Esophagus muscularis mucosa (tissue), 4 donors: ENCODE measurements at places on chromosomes 1 and 21. TPM values are rescaled to one million over a fixed set of nuclear protein-coding genes. Genes with fewer than 3 reads are reported as not detected.

Gene AMY1B
- 0.17 TPM for total RNA-seq

DNA sequence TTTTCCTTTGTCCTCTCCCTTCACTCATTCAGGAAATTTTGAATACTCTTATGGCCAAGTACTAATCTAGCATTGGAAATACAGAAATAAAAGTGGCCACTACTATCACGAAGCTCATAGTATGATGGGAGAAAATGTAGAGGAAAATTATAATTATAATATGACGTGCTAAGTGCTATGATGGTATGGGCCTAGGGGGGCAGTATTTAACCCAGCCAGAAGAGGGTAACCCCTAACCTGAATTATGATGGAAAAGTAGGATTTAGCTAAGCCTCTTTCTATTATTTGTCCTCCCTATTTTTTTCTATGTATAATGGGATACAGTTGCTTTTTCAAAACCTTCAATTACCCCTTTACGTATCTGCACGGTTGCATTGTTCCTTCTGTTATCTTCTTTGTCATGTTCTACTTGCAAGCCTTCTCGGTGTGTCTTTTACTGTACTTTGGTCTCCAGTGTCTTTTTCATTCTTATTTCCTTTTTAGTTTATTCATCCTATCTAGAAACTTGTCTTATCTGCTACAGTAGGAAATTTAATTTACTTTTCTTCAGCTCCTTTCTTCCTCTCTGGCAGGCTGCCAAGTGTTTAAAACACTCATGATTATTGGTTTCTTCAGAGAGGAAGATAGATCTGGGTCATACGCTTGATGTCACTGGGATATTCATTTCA is 88.8 kb upstream of the GPR52 start:
- DNase-seq: no peak

DNA sequence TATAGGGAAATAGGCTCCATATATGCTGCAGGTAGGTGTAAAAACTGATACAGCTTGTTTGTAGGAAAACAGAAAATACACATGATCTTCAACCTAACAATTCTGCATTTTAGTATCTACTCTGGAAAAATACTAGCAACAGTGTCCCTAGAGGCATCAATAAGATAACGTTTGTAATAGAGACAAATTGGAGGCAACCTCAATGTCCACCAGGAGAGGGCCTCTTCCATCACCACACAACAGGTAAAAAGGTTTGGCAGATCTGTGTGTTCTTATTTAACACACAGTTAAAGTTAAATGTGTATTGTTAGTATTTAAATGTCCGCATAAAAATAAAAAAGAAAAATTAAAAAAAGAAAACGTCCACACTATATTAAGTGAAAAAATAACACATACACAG is 5.4 kb downstream of the EIF2D start:
- DNase-seq: no peak

GRCh38 chr1:162110910-162111309 is 41.4 kb downstream of the NOS1AP start:
- no peak for DNase-seq

DNA sequence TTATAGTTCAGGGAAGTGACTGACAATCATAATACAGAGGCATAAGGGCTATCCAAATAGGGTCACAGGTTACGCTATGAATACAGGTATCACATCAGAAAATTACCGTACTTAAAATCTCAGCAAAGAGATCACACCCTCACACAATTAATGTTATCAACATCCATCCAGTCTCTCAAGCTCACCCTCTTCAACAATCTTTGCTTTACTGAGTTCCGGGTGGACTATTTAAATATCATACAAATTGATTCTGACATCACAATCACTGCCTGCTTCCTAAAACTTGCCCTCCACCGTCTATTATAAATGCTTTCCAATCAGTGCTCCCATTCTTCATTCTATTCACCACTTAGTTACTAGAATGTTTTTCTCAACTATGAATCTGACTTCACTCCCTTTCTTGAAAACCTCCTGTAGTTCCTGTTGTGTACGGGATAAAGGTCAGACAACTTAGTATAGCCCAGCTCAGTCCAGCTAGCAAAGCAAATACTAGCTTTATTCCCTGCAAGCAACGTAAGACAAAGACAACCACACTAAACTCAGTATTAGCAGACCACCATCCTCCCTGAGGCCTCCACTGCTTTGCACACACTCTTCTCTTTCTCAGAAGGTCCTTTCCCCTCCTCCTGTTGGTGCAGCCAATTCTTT is 398.7 kb downstream of the SMYD3 start:
- DNase-seq: no peak

DNA sequence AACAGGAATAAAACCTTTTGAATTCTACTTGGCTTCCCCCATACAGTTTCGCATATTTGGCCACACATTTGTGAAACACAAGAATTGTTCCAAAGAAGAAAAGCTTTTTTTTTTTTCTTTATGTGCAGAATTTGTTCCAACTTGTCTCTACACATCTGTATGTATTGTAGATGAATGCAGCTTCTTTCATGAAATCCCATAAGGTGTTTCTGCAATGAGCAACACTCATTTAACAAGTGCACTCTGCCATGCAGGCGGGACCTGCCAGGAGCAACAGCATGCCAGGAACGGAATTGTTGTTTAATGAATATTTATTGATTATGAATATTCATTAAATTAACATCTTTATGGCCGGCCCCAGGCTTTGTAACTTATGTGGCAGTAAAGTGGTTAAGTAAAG is 1075.0 kb downstream of the TTLL7 start:
- no peak for DNase-seq

DNA sequence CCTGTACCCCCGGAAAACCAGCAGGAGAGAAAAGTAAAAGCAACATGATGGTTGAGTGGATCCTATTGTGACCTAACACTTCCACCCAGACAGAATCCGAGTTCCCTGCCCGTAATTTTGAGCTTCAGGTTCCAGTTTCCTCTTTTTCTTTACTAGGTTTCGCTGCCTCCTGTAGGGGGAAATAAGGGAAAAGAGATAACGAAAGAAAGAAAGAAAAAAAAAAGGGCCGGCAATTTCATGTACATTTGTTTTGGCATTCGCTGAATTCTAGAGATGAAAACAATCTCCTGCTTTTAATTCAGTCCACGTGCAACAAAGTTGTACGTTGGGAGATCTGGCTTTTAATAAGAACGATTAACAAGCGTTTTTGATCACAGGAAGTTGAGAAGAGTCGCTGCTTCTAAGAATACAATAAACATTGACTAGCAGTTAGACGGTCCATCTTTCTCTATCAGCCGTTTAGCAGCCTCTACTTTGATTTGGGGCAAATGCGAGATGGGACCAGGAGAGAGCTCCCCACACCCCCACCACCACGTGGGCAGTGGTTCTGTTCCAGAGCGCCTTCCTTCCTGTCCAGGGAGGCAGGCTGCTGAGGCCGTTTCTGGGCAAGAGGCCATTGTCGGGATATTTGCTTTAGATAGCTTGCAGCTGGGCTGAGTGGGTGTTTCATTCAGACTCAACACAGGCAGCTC is 155.9 kb upstream of the RUNX1 start:
- no peak for DNase-seq

GRCh38 chr1:19333587-19334354 is 21.6 kb downstream of the SLC66A1 start:
- no peak for DNase-seq

DNA sequence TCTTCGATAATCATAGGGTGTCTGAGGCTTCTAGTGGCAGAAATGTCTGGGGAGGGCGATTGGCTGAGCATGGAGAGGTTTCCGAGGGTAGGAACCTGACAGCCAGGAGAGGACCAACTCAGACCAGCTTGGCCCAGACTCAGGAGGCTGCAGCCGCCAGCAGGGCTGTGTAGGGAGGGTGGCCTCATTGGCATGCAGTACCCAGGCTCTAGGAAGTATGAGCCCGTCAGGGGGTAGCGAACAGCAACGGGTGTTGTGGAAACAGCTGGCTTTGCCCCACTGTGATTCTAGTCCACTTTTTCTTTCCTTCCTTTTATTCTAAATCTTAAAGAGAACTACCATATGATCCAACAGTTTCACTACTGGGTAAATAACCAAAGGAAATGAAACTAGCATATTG is 103.3 kb downstream of the DIRAS3 start:
- DNase-seq: no peak

DNA sequence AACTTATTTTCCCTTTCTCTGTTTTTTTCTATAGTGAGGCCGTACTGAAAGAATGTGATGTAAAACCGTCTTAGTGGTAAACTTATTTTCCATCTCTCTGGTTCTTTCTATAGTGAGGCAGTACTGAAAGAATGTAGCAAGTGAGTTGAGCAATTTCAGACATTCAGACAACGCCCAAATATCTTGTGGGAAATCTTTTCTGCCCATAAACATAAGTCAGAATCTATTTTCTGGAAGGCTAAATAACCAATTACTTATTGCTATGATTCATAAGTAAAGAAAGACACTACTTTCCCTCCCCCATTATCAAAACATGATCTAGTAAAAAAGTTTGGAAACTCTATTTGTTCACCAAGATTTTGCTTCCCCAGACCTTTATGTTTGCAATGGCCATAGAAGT is 18.8 kb upstream of the SCCPDH start:
- DNase-seq: no peak

DNA sequence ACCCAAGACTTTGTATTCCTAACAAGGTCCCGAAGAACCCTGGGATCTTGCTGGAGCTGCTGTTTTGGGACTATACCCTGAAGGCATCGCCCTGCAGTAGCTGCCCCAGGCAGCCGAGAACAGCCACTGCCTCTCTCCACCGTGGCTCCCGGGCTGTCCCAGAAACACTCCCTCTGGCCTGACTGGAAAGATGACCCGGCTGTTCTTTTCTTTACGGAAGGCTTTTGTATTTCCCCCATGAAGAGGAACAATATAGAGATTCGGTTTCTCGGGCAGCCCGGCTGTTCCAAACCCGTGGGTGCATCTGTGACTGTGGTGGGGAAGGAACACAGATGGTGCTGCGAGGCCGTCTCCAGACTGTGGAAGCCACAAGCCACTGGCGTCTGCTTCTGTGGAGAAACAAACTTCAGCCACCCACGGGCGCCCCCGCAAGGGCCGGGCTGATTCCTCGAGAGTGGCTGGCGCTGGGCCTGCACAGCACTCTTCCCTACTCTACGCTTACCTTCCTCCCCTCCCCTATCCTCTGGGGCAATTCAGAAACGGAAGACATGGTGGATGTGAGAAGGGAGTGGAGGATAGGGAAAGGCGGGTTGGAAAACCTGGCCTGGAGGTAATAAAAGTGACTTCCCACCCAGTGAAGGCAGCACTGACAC is 33.7 kb upstream of the VASH2 start:
- DNase-seq: no peak

GRCh38 chr21:16205527-16205926 is 475.7 kb downstream of the USP25 start:
- DNase-seq: no peak

- no peak for DNase-seq
Measured at GRCh38 chr1:44076066-44076465, 42.6 kb upstream of the KLF17 start.

DNA sequence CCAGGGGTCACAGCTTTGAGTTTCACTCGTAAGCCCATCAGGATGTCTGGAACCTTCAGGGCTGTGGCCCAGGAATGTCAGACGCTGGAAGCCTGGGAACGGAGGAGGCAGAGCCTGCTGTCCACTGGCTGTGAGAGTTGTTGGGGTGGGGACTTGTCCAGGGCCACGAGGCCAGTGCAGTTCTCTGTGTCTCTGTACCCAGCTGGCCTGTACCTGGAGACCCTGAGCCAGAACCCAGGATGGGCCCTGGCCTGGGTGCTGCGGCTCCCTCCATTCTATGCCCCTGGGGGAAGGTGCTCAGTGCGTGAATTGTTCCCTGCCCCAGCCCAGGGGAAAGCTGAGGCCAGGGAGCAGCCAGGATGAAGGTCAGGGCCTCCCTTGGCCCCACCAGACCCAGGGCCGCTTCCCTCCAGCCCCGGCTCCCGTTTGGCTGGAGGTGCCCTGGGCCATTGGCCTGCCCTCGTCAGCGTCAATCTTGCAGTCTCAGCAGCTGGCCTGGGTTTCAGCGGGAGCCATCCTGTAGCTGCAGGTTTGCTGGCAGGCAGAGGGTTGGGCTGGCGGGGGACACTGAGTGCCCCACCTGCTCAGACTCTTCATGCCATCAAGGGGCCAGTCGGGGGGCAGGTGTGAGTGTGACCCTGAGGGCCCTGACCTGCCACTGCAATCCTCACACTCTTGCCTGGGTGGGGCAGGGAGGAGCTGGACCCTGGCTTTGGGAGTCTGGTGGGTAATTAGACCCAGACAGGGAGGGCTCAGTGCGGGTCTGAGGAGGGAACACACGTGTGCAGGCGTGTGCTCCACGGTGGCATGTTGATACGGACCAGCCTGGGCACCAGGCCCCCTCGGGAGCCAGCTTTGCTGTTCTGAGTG is 724 bp upstream of the CALML6 start:
- no peak for DNase-seq

GRCh38 chr1:36871146-36871971 is 163.0 kb downstream of the GRIK3 start:
- DNase-seq: no peak

- no peak for DNase-seq
Measured at GRCh38 chr1:205179842-205180241, 31.7 kb downstream of the DSTYK start.

DNA sequence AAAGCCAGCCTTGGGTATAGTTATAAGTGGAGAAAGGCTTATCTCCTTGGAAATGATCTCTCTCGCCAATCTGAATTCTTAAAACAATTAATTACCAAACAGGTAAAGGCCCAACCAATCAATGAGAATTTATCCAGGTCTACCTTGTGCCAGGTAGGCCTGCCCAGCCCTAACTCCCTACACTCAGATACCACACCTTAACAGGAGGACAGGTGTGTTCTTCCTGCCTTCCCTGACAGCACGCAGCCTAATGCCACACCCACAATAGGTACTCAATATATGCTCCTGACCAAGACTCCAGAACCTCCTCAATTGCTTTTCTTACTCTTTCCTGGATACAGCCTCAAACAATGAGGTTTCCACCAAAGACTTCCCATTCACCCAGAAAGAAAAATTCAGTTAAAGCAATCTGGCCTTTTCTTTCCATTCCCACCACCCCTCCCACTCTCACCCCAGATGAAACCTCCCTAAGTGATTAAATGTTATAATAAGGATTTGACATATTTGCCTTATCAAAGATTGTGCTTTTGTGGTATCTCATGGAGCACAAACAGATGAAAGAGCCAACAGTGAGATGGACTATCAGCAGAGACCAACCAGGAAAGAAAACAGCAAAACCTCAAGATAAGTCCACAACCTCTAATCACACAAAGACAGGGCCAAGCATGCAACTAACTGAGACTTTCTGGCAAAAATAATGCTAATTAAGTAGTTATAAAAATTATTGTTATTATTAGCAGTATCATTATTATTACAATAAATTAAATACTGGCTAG is 25.6 kb downstream of the TRABD2B start:
- no peak for DNase-seq

- DNase-seq: no peak
Measured at GRCh38 chr1:165851034-165851658, 23.7 kb downstream of the UCK2 start.

GRCh38 chr1:9437961-9438430 is 101.3 kb upstream of the SLC25A33 start:
- DNase-seq: no peak
